Fibroblast of lung (primary cell): ENCODE measurements at places on chromosomes 11 and 22. TPM values are rescaled to one million over a fixed set of nuclear protein-coding genes. Genes with fewer than 3 reads are reported as not detected.

- no peaks in the 10 kb centered on the region for H3K27me3 ChIP-seq
- H3K4me3 ChIP-seq = no peak overlapping the region
- no peaks in the 10 kb centered on the region for H3K4me1 ChIP-seq
- no peaks in the 10 kb centered on the region for H3K36me3 ChIP-seq
Measured at GRCh38 chr11:103878646-103879045, 157.8 kb upstream of the DDI1 start.

DNA sequence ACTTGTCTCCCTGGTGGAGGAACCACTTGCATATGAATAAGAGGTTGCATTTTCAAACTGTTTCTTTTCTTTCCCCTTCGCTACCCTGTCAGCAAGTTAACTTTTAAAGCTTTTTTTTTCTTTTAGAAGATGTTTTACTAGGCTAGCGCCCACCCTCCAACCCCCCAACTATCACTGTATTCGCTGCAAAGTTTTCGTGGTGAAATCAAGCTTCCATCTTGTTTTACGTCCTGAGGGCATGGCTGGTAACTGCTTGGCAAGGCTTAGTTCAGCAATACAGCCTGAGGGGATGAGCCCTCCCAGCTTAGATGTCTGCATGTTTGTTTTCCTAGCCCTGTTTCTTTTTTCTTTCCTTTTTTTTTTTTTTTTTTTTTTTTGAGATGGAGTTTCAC lies 1359.3 kb downstream of the LRRC4C start:
- no peak overlapping the region for H3K27ac ChIP-seq
- H3K4me3 ChIP-seq = no peak overlapping the region
- H3K4me1 ChIP-seq = no peaks in the 10 kb centered on the region
- no peak for DNase-seq
- H3K27me3 ChIP-seq = no peaks in the 10 kb centered on the region

- no peaks in the 10 kb centered on the region for H3K36me3 ChIP-seq
- H3K4me3 ChIP-seq = no peak overlapping the region
- DNase-seq = no peak
- no peaks in the 10 kb centered on the region for H3K4me1 ChIP-seq
- no peak overlapping the region for H3K27ac ChIP-seq
Measured at GRCh38 chr11:1920909-1921573, 1.5 kb downstream of the TNNT3 start.

- H3K4me1 ChIP-seq = no peaks in the 10 kb centered on the region
- H3K27me3 ChIP-seq = no peaks in the 10 kb centered on the region
- DNase-seq = no peak
- no peaks in the 10 kb centered on the region for H3K36me3 ChIP-seq
Measured at GRCh38 chr11:40255457-40255856, 1204.0 kb downstream of the LRRC4C start.

GRCh38 chr11:101478587-101479369 lies 105.0 kb downstream of the TRPC6 start:
- no peaks in the 10 kb centered on the region for H3K4me1 ChIP-seq
- H3K27ac ChIP-seq = no peak overlapping the region
- H3K27me3 ChIP-seq = no peaks in the 10 kb centered on the region
- DNase-seq = peak; percentile 11
- H3K36me3 ChIP-seq = no peaks in the 10 kb centered on the region
- H3K4me3 ChIP-seq = no peak overlapping the region

- H3K36me3 ChIP-seq = peaks cover 29% of the 10 kb centered on the region
- H3K27me3 ChIP-seq = no peaks in the 10 kb centered on the region
- H3K4me3 ChIP-seq = no peak overlapping the region
- DNase-seq = peak; percentile 58
Measured at GRCh38 chr11:57800444-57801182, 39.0 kb downstream of the CTNND1 start.

DNA sequence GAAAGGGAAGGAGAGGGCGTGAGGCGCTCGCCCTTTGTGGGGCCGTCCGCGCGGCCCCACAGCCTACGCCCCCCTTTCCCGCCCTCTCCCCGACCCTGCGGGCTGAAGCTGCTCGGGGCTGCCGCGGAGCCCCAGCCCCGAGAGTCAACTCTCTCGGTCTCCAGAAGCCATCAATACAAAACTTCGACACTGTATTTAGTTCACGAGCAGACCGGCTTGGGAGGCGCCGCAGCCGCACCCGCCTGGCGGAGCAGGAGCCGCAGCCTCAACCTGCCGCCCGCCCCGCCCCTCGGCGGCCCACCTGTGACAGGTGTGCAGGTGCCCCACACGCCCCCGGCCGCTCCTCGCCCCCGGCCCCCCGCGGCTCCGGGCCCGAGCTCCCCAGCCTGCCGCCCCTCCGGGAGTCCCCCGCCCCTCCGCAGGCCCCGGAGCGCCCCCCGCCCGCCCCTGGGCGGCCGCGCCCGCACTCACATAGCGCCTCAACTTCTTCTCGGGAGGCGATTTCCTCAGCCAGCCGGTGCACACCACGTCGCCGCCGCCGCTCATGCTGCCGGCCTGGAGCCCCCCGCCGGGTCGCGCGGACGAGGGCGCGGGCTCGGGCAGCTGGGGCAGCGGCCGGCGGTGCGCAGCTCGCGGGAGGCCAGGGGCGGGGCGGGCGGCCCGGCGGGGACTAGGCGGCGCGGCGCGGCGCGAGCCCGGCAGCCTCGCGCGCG lies at the start of gene GAB2:
Gene GAB2, minus strand, starts transcription at position 646 of the 713 bp plus-strand sequence. Its CDS starts 100 bp downstream, at position 546.
- no peaks in the 10 kb centered on the region for H3K27me3 ChIP-seq
- H3K27ac ChIP-seq = peak within 1 kb of the TSS; percentile 97
- no peaks in the 10 kb centered on the region for H3K36me3 ChIP-seq
- DNase-seq = no peak
- H3K4me1 ChIP-seq = peaks cover 15% of the 10 kb centered on the region
- peak within 1 kb of the TSS; percentile 71 for H3K4me3 ChIP-seq

The IGLL5 gene
- total RNA-seq = not detected in 2 replicates

The POU2AF1 gene
- total RNA-seq = 0.17 TPM in 1 of 2 replicates, not detected in the other
